Right lobe of liver (tissue), 6 donors: ENCODE measurements at places on chromosomes 4 and X.

GRCh38 chr4:167176723-167177367, 57.4 kb downstream of the SPOCK3 start:
- no peak for DNase-seq

DNA sequence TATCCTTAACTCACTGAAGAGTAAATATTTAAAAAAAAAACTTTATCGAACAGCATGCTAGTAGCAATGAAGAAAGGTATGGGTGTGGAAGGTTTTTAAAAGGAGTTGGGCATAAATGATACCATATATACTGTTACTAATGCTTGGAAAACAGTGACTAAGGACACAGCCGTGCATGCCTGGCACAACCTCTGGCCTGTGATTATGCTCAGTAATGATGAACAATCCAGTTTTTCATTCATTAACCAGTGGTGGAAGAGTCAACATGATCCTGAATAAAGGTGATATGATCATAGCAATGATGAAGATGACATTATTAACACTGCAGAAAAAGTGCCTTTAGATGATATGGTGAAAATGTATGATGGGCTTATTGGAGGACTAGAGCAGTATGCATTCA, 43.9 kb upstream of the GPR50 start:
- no peak for DNase-seq

GRCh38 chrX:83416273-83416672, 91.8 kb upstream of the POU3F4 start:
- no peak for DNase-seq

GRCh38 chr4:127965803-127966175, 583 bp downstream of the ABHD18 start:
- DNase-seq: peak; percentile 62

DNA sequence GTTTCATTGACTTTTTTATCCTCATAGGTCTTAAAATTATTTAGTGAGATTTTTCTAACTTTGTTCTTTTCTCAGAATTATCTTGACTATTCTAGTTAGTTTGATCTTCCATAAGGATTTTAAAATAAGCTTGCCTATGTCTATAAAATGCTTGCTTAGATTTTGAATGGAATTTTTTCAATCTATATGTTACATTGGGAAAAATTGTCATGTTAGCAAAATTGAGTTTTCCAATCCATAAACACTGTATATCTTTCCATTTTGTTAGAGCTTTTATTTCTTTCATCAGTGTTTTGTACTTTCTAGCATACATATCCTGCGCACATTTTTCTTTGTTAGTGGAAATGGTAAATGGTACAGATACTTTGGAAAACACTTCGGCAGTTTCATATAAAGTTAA, 312.9 kb downstream of the PDHA2 start:
- no peak for DNase-seq

GRCh38 chr4:41399231-41399630, 138.7 kb upstream of the LIMCH1 start:
- no peak for DNase-seq

- no peak for DNase-seq
Observed at GRCh38 chr4:29852537-29852936, 867.6 kb upstream of the PCDH7 start.

DNA sequence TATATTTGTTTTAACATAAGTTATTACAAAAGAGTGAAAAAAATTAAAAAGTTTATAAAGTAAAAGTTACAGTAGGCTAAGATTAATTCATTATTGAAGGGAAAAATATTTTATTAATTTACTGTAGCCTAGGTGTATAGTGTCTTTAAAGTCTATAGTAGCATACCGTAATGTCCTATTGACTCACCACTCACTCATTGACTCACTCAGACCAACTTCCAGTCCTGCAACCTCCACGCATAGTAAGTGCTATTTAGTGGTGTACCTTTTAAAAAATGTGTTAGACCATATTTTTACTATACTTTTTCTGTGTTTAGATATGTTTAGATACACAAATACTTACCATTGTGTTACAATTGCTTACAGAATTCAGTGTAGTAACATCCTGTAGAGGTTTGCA, 841.1 kb downstream of the CENPC start:
- no peak for DNase-seq

- DNase-seq: no peak
Observed at GRCh38 chrX:148380650-148381561, 119.5 kb upstream of the AFF2 start.

- no peak for DNase-seq
Observed at GRCh38 chr4:102578819-102579218, 77.7 kb downstream of the NFKB1 start.

DNA sequence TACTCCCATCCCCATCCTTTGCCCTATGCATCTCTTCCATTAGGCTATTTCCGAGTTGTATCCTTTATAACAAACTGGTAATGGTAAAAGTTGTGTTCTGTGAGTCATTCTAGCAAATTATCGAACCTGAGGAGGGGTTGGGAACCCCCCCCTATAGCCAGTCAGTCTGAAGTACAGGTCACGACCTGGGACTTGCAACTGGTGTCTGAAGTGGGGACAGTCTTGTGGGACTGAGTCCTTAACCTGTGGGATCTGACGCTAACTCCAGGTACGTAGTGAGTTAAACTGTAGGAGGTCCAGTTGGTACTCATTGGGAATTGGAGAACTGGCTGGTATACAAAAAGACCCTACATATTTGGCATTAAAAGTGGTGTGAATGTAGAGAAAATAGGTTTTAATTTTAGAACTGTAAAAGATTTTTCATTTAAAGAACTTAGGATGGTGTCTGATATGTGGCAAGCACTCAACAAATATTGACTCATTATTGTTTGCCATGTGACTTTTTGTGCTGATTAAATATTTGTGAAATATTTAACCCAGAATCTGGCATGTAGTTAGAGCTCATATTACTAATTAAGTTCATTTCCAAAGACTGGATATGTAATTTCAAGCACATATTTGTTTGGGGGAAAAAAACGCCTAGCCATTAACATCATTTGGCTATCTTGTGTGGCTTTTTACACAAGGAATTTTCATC, 50.7 kb downstream of the CHST7 start:
- no peak for DNase-seq

DNA sequence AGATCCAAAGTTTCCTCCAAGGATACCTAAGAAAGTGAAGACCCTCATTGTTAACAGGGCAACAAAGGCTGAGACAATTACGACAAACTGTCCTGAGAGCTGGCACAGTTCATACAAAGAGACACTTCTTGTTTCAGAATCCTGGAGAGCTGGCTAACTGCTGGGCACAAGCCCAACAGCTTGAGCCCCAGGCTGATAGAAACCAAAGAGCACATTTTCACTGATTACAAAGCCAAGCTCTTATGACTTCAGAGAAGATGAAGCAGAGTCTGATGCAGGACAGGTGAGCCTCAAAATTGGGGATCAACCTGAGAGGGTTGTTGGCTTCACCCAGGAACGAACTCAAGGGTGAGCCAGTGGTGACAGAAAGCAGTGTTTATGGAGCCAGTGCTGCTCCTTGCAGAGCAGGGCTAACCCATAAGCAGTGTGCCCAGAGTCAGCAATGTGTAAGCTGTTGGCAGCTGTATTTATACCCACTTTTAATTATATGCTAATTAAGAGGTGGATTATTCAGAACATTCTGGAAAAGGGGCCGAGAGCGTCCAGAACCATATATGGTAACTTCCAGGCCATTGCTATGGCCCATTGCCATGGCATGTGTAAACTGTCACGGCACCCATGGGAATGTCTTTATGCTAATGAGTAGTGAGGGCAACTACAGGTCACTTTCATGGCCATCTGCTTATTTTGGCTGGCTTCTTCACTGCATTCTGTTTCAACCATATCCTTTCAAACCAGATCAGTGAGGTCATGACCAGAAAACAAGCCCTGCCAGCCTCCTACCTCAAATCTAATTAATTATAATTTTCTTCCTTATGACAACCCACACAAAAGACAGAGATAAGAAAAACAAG, 183.7 kb downstream of the EVC2 start:
- peak; percentile 67 for DNase-seq

DNA sequence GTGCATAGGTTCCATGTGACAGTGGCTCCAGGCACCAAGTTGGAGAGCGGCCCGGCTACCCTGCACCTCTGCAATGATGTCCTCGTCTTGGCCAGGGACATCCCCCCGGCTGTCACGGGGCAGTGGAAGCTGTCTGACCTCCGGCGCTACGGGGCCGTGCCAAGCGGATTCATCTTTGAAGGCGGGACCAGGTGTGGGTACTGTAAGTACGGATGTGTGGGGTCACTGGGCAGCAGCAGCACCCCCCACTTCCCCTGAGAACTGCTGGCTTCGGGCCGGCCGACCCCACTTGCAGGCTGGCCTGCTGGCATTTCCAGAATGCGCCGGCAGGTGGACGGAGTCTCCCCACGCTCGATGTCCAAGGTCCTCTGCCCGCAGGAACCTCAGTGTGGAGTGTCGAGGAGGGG, 13.2 kb downstream of the DOK7 start:
- DNase-seq: no peak

DNA sequence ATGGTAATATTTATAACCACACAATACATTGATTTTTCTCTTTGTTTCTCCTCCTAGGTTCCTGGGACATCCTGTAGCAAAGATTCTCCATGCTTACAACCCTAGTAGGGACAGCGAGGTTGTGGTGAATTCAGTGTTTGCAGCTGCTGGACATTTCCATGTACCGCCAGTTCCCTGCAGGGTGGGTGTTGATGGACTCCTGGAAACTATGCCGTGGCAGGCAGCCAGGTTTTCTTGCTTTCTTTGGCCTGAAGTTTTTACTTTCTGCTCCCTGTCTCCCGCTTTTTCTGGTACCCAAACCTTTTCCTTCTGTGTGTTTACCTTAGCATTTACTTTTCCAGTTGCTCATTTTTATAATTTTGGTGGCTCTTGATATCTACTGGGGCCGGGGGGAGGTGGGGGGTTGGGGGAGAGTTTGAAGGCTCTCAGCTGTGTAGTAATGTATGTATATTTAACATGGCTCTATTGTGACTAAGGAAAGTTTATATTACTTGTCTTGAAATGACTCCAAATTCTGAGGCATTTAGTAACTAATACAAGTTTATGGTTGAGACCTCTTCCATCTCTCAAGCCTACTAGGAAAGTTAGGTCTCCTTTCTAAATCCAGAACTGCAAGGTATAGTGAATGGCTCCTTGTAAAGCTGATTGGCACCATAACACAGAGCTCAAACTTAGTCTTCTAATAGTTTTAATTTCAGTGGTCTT, 89.7 kb downstream of the TMEM131L start:
- peak; percentile 48 for DNase-seq

- no peak for DNase-seq
Observed at GRCh38 chrX:45710081-45710801, 509.6 kb upstream of the DIPK2B start.

- no peak for DNase-seq
Observed at GRCh38 chrX:110210417-110211139, 107.3 kb downstream of the AMMECR1 start.

DNA sequence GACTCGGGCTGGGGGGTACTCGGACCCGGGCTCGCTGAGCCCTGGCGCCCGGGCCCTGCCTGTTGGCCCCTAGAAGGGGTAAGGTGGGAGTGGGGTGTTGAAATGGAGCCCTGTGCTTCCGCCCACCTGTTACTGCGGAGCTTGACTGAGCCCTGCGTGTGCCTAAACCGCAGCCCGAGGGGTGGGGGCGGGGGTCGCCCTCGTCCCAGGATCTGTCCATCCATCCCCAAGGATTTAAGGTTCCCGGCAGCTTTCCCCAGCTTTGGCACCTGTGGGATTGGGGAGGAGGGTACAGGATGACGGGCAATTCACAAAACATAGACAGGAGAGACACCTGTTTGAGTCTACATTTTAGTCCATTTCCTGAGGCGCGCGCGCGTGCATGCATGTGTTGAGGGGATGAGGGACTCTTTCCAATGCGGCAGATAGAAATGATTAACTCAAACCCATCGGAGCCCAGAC, 779 bp downstream of the GABRQ start:
- no peak for DNase-seq

GRCh38 chr4:165877286-165877685, 4.2 kb downstream of the TLL1 start:
- no peak for DNase-seq

GRCh38 chr4:183038436-183038835, 60.6 kb upstream of the WWC2 start:
- DNase-seq: no peak

DNA sequence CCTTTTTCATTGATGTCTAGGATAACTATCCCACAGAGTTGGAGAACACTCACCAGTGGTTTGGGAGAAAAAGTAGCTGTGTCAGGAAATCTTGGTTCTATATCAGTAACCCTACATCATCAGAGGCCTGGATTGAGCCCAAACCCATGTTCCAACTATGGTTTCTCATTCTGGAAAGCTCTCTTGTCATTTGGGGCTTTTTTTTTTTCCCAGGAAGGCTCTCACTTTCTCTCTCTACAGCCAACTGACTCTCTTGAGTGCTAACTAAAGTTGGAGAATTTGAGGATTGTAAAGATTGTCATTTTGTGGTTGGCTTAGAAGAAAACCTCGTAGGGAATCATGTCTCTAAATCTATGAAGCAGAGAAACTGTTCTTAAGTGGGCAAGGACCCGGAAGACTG, 228.2 kb upstream of the DIPK2B start:
- DNase-seq: no peak

GRCh38 chr4:179605196-179605595, 2163.0 kb upstream of the AGA start:
- DNase-seq: no peak

- no peak for DNase-seq
Observed at GRCh38 chr4:42778349-42778748, 114.2 kb upstream of the GRXCR1 start.

DNA sequence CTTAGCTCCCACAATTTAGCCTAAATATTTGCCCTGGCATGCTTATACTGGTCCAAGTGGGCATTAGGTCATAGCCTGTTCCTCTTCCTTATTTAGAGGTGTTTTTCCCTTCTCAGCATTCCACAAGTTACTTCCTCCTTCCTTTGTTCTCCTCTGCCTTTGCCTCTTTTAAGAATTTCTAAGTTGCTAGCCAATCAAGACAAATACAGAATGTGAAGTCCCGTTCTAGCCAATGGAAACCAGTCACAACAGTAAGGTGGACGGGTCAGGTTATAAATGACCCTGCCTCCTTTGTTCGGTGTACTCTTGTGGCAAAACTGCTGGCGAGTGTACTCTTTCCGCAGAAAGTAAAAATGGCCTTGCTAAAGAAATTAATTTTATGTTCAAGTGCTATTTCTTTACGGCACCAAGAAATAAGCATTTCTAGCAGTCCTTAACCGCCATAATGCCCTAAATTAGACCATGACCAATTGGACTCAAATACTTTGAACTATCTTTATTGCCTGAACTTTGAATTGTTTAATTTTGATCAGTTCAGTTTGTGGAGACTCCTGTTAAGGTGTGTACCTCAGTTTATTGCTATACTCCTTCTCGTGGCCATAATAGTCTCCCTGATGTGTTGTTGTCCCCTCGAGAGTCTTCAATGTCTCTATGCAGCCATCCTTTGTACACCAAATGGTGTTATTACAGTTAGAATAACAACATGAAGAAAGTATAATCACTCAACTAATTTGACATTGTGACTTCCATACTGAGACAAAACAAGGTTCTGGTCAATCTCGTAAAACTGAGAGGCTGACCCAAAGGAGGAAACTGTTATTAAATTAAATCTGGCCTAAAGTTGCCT, 1.6 kb upstream of the HADH start:
- no peak for DNase-seq

GRCh38 chr4:1478766-1479355, 72.6 kb upstream of the NKX1-1 start:
- peak; percentile 10 for DNase-seq

GRCh38 chr4:101790521-101791181, at the start of gene BANK1:
Gene BANK1 (plus strand): TSS chr4:101790730. CDS start chr4:101790881, 151 bp downstream.
- peak; percentile 48 for DNase-seq
